Colonic mucosa (tissue), 4 donors: ENCODE measurements at places on chromosomes 4 and X. TPM values are rescaled to one million over a fixed set of nuclear protein-coding genes. Genes with fewer than 3 reads are reported as not detected.

GRCh38 chr4:117755438-117755837 is 278.8 kb upstream of the NDST3 start:
- H3K4me3 ChIP-seq = no peak overlapping the region
- no peak for DNase-seq
- H3K36me3 ChIP-seq = no peaks in the 10 kb centered on the region

DNA sequence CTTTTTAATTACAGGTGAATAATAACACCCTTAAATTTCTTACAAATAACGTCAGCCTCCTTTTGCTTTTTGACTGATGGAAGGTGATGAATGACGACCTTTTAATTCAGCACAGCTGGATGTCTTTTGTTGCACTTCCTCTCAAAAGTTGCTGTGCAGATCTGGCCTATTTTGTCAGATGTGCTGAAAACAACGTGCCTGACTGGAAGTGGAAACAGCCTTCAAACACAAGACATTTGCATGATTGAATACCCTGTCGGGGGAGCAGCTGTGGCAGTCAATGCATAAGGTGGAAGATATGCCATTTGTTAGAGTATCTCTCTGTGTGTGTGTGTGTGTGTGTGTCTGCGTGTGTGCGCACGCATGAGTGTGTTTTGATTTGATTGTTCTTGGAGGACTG is 579.7 kb downstream of the SPRY1 start:
- no peaks in the 10 kb centered on the region for H3K36me3 ChIP-seq
- no peak for DNase-seq
- H3K27ac ChIP-seq = no peak overlapping the region

DNA sequence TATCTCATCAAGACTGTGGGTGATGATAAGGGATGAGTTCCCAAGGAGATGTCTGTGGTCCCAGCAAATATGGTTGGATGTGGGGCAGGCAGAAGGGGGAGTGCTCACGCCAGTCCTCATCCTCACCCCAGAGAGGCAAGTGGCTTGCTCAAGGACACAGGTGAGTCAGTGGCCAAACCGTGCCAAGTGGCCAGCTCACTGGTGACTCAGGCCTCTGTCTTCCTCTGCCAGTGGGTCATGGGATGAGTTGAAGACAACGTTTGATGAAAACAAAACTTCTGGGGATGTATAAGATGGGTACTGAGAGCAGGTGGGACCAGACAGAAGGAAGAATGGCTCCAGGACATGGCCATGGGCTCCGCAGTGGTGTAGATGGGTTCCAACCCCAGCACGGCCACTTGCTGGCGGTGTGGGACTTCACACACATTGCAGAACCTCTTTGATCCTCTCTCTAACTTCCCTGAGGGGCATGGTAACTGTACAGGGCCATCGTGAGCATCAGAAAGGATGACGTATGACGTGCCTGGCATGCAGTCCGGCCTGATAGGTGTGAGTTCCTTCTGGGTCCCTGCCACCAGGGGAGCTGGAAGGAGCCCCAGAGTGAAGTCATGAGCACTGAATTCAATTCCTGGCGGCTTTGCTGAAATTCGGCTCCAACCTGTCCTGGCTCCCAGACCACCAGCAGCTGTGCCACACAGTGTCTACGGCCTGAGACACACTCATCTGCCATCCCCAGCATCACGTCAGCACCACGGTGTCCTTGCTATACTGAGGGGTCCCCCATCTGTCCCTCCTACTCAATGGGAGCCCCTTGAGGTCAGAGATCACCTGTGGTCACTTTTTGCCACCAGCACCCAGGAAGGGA is 41.3 kb upstream of the GPR78 start:
- H3K4me3 ChIP-seq = no peak overlapping the region
- H3K4me1 ChIP-seq = no peaks in the 10 kb centered on the region
- no peak overlapping the region for H3K27ac ChIP-seq

- H3K27me3 ChIP-seq = no peaks in the 10 kb centered on the region
- H3K27ac ChIP-seq = no peak overlapping the region
- no peaks in the 10 kb centered on the region for H3K36me3 ChIP-seq
- no peak for DNase-seq
- no peak overlapping the region for H3K4me3 ChIP-seq
Observed at GRCh38 chrX:153459986-153460385, 10.4 kb downstream of the HAUS7 start.

DNA sequence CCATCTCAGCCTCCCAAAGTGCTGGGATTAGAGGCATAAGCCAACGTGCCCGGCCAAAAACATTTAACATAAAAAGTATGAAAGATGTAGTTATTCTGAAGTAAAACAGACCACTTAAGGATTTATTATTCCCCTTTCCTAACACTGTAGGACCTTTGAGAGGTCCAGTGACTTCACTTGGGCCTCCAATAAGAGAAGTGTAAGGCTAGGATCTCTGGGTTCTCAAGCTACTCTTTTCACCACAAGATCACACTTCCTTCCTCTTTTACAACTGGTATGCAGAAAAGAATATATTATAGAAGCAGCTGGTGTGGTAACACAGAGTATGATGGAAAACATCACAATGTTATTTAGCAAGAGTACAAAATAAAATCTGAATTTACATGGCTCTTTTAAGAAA is 30.2 kb upstream of the CCNG2 start:
- H3K36me3 ChIP-seq = no peaks in the 10 kb centered on the region
- DNase-seq = no peak
- H3K27me3 ChIP-seq = no peaks in the 10 kb centered on the region

- H3K27ac ChIP-seq = no peak overlapping the region
- DNase-seq = no peak
- no peak overlapping the region for H3K4me3 ChIP-seq
- no peaks in the 10 kb centered on the region for H3K36me3 ChIP-seq
- H3K27me3 ChIP-seq = no peaks in the 10 kb centered on the region
Observed at GRCh38 chr4:150240011-150240410, 161.8 kb downstream of the DCLK2 start.

The RBMXL3 gene
- not detected for total RNA-seq
